ENCODE measurements at places on chromosomes 3 and 15.

GRCh38 chr3:42439261-42440115, 29.1 kb upstream of the LYZL4 start:
- no peak for DNase-seq

- DNase-seq: no peak
Observed at GRCh38 chr15:97817276-97817890, 143.1 kb upstream of the ARRDC4 start.

DNA sequence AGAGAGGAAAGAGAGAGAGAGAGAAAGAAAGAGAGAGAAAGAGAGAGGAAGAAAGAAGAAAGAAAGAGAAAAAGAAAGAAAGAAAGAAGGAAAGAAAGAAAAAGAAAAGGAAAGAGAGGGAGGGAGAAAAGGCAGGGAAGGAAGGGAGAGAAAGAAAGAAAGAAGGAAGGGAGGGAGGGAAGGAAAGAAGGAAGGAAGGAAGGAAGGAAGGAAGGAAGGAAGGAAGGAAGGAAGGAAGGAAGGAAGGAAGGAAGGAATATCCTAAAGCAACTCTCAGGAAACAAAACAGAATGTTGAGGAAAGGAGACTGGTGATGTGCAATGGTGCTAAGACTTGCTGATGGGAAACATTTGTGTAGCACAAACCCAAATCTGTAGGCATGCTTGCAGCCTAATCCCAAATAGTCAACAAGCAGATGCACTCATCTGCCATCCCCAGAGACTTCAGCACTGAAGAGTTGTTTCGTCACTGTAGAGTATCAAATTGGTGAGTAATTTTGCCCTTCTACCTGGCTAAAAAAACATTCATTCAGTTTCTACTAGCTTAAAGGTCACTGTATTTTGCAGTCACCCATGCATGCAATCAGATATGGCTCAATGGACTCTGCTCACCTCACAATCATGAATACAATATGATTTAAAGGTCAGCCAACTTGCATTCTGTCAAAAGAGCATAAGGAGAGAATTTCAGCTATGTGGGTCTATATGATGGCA, 480.3 kb downstream of the FGF12 start:
- no peak for DNase-seq

DNA sequence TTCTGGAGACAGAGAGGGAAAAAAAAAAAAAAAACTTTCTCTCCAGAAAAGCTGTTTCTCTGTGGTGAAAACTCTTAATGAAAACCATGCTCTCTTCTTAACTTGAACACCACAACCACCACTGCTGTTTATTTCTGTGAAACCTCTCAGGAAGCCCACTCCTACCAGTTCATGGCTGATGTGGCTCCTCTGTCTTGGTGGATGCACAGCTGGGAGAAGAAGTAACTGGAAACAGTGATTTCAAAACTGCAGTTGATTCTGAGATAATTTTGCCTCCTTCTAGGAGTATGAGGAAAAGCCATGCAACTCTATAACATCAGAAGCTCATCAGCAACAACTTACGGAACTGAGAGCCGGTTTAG, 40.2 kb upstream of the PYGO1 start:
- DNase-seq: no peak

GRCh38 chr3:175186511-175186910, 327.4 kb downstream of the NAALADL2 start:
- no peak for DNase-seq

DNA sequence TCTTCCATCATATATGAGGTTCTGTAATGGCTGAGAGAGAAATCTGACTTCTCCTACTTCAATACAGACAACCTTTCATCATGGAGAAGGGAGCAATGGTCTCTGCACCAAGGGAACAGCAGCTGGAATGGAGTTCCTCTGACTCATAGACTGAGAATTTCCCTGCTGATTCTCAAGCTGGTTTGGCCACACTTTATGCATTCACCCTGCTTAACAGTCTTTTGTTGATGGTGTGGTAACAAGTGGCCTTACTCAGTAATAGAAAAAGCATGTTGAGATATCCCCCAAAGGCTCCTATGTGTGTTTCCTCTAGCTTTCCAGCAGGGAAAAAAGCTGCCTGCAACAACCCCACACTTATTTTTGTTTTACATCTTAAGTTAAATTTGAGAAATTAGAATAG, 138.1 kb downstream of the GREM1 start:
- no peak for DNase-seq
